ENCODE measurements at places on chromosomes 5 and 9.
A peak's percentile ranks its signal among the peaks of the same experiment; 100 is the strongest.

DNA sequence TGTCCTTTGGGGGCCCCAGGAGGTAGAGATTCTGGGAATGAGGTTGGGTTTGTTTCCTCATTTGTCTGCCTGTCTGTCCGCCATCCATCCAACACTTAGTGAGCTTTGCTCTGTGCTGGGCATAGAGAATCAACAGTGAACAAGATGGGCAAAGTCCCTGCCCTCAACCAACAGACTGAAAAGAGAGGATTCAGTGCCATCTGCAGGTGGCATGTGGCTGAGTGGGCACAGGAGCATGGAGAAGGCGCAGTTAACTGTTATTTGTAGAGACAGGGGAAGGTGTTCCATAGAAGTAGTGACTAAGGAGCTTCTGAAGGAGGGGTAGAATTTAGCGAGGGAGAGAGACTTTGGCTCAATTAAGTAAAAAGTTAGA lies 23.1 kb downstream of the POLR1E start:
- DNase-seq: no peak

- no peak for DNase-seq
These were observed 26.0 kb upstream of the C9orf72 start for GRCh38 chr9:27599102-27599869.

DNA sequence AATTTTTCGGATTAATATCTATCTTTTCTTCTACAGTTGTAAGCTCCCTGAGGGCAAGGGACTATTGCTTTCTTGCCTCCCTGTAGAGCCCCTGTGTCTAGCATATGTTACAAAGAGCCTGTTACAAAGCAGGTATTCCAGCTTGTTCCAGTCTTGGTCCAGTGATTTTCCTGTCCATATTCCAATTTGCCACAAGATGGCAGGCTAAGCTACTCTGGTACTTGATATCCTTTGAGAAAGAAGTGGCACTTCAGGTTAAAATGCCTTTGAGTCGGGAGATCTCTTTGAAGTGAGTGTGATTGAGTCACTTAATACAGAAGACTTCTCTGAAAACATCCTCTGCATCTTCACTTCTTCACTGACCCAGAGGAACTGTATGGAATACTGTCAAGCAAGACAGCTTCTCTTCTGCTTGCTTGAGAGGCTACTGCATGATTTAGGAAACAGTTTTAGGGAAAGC lies 24.5 kb downstream of the CAVIN4 start:
- DNase-seq: peak; percentile 54

DNA sequence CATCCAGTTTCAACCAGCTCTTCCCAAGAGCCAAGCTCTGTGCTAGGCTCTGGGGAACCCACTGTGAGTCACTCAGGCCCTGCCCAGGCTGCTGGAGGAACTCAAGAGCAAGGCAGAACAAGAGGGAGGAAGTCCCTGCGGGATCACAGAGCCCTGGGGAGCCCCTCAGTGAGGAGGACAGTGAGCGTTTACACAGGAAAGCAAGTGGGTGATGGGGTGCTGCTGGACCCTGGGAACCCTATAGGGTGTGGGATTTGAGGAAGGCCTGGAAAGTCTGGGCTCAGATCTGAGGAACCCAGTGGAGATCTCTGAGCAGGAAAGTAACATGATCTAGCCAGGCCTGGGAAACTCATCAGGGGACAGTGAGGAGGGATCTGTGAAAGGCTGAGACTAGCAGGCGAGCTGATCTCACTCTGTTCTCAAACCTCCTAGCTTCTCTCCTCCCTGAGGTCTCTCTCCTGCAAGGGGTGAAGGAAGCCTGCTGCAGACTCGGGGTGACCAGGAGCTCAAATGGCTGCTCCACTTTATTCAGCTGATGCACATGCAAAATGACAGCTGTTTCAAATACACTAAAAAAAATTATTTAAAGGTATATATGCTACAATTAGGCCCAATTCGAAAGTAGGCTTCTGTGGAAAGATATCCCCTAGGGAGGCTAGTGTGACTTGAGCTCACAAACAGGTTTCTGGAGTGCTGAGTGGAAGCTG lies 70.0 kb downstream of the SHB start:
- DNase-seq: no peak

DNA sequence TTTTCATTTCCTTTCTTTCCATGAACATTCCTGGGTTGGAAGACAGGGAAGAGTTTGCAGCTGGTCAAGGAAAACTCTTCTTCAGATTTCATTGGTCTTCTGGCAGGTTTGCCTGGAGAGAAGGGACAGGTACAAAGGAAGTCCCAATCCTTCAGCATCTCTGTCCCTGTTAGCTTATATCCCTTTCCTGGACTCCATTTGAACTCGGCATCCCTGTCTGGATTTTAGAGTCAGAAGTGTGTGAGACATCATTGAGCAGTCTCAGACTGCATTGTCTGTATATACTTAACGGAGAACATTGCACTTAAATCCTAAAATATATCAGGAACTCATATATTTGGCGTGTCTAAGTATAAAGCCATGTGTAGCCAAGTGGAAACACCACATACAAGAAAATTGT lies 54.9 kb downstream of the ADGRV1 start:
- no peak for DNase-seq

DNA sequence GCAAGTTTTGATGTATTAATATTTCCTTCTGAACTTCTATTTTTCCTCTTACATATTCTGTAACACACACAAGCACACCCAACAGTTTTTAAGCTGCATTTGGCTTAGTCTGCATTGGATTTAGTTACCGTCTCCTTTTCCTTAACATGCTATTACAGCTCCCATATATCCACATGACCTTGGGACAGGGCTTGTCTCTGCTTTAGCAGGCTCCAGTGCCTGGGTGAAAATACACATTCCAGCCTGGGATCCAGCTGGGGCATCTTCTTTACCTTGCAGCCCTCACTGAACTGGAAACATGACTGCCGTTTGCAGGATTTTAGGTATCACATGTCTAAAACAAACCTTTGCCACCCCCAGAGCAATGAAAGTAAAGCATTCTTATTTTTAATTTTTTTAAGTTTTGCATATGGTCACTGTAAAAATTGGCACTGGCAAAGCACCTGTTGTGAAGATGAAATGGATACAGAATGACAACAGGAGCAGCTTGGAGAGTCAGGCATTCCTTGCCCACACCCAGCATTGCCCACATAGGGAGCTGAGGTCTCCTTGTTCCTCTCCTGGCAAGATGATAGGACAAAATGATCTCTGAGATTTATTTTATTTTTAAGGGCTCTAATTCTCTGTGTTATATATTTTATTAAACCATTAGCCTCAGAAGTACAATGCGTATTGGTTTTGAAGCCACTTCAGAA lies 4.0 kb downstream of the GADD45G start:
- DNase-seq: no peak

- DNase-seq: no peak
These were observed at the start of gene DRD1 for GRCh38 chr5:175444060-175444904. Gene DRD1 (minus strand): TSS chr5:175444182. CDS start chr5:175443099, 1,083 bp downstream.

- DNase-seq: no peak
These were observed 361.7 kb downstream of the TMEM161B start for GRCh38 chr5:87906962-87907361.

DNA sequence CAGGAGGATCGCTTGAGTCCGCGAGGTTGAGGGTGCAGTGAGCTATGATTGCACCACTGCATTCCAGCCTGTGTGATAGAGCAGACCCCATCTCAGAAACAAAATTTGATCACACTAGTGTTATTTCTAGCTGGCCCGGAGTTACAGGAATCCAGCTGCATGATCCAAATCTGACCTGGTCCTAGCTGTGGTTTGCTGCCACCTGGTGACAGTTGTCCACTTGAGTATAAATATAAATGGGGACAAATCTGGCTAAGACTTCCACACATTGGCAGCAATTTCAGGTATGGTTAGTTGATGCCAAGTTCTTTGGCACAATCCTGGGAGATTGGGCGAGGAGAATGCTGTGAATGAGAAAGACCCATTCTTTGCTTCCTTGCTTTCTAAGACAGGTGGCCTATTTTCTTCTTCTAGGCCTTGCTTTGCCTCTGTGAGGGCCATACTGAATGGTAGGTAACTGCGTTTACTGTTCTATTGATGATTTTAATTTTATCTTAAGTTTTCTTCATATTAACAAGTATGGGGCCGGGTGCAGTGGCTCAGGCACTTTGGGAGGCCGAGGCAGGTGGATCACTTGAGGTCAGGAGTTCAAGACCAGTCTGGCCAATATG lies 35.4 kb downstream of the UBE2R2 start:
- DNase-seq: peak; percentile 52

DNA sequence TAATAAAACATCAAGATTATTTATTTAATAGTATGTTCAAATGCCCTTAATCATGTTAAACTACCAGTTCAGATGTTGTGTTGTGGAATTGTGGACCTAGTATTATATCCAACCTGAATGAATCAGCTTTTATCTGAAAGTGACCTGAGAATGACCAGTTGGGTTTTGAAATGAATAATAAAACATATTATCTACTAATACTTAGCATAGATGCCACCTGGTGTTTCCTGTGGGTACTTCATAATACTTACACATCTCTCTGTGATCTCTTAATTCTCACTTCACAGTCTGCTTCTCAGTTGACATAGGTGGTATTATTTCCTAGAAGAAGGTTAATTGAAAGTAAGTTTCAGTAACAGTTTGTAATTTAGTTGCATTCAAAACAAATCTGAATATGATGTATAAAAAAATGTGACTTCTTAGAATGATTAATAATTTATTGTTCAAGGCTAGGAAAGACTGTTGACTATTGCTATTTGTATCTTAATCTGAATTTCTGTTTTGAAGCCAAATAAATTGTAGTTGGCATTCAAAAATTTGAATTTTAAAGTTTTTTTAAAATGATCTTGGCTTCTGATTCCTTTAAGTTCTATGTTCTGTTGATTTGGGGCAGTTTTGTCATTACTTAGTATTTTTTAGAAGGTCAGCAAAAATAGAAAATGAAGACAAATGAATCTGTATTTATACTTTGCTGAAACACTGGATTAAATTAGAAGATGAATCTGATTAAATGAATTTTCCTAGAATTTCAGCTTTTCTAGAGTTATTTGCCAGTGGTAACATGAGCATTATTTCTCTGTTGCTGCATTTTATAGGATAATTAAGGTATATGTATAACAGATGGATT lies 48.2 kb downstream of the KIF2A start:
- DNase-seq: peak; percentile 62
